ENCODE measurements at places on chromosomes 12 and 14. TPM values are rescaled to one million over a fixed set of nuclear protein-coding genes. Genes with fewer than 3 reads are reported as not detected.
A peak's percentile ranks its signal among the peaks of the same experiment; 100 is the strongest.

DNA sequence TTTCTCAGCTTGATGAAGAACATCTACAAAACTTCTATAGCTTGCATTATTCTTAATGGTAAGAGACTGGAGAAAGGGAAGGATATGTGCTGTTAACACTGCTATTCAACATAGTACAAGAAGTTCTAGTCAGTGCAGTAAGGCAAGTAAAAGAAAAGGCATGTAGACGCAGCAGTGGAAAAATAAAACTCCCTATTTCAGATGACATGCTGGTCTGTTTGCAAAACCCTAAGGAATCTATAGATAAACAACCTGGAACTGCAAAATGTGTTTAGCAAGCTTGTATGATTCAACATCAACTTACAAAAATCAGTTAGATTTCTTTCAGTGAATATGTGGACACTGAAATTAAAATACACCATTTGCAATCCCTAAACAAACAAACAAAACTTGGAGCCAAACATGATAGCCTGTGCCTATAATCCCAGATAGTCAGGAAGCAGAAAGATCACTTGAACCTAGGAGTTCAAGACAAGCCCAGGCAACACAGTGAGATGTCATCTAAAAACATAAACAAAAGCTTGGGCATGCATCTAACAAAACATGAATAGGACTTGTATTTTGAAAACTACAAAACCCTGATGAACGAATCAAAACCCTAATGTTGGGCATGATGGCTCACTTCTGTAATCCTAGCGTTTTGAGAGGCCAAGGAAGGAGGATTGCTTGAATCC, 293.6 kb upstream of the RGS6 start:
- no peak for DNase-seq

CCDC196 gene
- 66.6 TPM for polyA plus RNA-seq

- DNase-seq = no peak
These were observed 10.5 kb upstream of the ZDHHC22 start for GRCh38 chr14:77151918-77152588.

- DNase-seq = peak; percentile 37
These were observed 722.3 kb upstream of the FLRT2 start for GRCh38 chr14:84807673-84808072.

GRCh38 chr12:70317781-70318180, 48.3 kb upstream of the KCNMB4 start:
- DNase-seq = no peak

GRCh38 chr12:107393043-107393717, 292.4 kb upstream of the PWP1 start:
- no peak for DNase-seq

GRCh38 chr14:51738754-51739153, 87.0 kb downstream of the FRMD6 start:
- no peak for DNase-seq

DNA sequence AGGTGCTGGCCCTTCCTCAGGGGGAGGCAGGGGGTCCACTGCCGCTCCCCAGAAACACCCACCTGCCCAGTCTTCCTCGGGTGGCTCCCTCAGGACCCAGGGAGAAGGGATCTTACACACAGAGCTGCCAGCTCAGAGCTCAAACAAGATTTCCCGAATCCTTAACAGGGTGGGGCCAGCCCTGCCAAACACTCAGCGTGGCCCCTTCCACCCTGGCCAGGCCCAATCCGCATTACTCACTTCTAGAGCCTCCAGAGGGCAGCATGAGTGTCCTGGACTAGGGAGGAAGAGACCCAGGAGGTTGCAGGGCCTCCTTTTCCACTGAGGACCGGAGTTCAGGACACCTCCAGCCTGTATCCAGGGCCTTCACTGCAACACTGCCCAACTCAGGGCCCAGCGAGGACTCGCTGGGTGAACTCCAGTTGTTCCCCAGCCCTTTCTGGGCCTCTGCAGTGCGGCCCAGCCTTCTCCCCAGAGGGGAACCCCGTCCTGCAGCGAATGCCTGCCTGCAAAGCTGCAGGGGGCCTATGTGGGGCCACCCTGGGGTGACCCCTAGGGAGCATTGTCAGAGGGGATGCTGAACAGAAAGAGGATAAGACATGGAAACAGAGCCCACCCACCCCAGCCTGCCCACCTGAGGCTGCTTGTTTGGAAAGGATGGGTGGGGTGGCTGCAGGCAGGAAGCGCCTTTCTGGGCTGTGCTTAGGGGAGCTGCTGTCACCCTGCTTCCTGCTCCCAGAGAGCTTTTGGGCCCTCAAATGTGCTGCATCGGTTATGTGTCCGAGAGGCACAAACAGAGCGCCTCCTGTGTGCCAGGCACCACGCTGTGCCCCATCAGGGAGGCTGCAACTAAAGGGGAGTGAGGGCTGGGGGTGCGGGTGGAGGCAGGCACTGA, 43.8 kb downstream of the CCNK start:
- no peak for DNase-seq

DNA sequence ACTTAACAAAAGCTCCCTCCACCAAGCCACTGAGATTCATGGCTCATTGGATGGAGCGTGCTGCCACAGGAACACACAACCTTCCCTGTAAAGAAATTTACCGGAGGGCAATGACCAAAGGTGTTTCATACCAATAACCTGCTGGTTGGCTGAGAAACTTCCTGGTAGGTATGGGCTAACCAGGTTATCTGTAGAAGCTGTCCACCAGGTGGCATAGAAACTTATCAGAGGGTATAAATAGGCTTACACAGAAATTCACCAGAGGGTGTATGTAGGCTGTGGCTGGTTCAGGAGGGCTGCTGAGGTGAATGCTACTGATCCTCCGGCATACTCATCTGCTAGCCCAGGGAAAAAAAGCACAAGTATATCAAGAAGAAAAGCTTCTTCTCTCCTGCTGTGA, 27.1 kb upstream of the MTERF2 start:
- DNase-seq = no peak

DNA sequence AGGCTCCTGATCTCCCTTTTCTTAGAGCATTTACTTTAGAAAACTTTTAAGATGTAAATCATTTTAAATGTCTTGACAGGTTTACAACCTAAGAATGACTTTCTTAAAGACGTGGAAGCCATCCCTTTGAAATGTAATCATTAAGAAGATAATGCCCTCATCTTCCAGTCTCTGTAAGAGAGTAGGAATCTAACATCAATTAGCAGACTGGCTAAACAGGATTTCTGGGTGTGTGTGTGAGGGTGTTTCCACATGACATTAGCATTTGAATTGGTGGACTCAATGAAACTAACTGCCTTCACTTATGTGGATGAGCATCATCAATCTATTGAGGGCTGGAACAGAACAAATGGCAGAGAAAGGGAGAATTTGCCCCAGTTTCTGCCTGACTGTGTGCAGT, 329.5 kb downstream of the RPL10L start:
- DNase-seq = no peak

GRCh38 chr12:54935235-54935951, 49.2 kb downstream of the TESPA1 start:
- DNase-seq = no peak

GRCh38 chr14:56881181-56881580, 70.9 kb upstream of the OTX2 start:
- DNase-seq = no peak

GRCh38 chr12:119667577-119668323, at the start of gene PRKAB1:
PRKAB1 (plus strand) TSS chr12:119668133; CDS start chr12:119668245, 112 bp downstream.
- peak; percentile 98 for DNase-seq

ADGRD1 gene
- polyA plus RNA-seq = 27.2 TPM

- DNase-seq = no peak
These were observed 130.9 kb downstream of the SAMD4A start for GRCh38 chr14:54697803-54698202.

PIWIL1 gene
- 203 TPM for polyA plus RNA-seq

DNA sequence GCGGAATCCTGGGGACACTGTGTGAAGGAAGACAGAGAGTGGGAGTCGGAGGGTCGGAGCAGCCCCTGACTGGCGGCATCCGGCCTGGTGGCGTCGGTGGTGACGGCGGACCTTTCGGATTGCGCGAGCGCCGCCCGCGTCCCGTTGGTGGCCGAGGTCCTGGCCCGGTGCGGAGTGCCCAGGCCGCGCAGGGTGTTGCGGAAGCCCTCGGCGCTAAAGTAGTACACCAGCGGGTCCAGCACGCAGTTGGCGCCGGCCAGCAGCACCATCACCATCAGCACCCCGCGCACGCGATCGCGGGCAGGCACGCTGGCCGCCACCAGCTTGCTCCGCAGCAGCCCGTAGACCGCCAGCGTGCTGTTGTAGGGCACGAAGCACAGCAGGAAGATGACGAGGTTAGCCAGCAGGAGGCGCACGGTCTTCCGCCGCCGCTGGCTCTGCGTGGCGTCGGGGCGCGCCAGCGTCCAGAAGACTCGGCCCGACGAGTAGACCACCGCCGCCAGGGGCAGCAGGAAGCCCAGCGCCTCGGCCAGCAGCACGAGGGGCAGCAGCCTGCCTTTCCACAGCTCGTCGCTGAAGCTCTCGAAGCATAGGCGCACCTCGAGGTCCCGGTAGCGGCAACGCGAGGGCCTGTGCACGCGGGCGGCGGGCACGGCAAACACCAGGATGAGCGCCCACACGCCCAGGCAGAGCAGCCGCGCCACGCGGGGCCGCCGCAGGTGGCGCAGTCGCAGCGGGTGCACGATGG, 13.1 kb upstream of the CHD4 start:
- DNase-seq = peak; percentile 71

GRCh38 chr12:72081777-72082176, 143.1 kb downstream of the TPH2 start:
- DNase-seq = no peak

DNA sequence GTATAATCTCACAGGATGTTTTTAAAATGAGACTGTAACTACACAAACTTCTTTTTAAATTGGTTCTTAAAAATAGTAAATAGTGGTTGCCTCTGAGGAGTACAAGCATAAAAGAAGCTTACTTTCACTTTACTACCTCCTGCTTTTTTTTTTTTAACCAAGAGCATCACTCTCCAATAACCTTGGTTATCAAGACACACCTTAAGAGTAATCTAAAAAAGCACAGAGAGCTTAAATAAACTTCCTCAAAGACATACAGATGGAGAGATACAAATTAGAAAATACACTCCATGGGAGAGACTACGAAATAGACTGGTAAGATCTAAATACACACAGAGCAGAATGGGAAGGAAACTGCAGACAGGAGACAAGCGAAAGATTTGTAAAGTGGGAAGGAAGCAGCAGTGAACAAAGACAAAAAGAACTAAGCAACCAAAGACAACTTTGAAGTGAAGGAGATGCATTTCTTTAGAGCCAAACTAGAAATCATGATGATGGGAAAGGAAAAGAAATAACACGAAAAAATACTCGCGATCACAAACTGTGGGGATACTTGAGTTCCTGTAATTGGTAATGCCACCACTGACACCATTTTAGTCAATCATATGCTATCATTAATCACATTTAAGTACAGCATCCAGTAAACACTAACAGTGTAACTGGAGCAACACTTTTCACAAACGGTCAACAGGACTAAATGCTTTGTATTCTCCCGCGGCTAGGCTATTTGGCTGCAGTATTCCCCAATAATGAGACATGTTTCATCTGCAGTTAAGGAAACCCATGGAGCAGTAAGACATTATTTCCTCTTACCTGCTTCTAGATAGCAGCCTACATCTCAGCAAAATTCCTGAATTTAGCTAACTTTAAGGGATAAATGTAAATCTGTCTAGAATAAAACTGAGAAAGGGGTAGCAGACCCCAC, 8.2 kb downstream of the SINHCAF start:
- DNase-seq = no peak

DNA sequence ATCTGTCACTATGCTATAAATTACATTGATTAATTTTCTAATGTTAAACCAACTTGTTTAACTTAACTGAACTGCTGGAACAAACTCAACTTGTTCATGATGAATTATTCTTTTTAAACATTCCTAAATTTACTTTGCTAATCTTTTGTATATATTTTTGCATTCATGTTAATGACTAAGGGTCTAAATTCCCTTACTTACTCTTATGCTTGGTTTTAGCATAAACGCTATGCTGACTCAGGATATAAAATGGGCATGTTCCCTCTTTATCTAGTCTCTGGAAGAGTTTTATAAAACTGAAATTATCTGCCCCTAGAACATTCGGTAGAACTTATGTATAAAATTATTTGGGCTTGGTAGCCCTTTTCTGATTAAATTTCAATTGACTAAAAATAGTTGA, 342.8 kb upstream of the DIO2 start:
- DNase-seq = no peak

DNA sequence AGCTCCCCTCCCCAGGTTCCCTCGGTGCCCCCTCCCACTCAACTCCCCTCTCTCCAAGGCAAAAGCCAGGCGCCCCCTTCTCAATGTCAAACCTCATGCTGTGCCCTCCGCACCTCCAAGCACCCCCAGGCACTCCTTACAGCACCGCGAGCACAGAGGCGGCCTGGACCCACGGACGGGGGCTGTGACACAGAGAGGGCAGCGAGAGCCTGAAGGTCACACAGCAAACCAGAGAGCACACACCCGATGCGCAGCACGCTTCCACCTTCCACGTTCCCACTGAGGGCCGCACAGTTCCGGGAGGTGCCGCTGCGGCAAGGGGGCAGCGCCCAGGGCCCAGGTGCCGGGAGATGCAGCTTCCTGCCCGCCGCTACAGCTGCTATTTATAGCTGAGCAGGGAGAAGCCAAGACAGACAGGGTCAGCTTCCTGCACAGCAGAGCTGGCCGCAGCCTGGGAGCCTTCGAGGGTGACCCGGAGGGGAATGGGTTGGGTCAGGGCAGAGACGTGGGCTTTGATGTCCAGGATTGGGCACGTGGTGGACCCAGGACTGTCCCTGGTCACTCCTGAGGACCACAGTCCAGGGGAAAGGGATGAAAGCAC, 12.9 kb downstream of the NCOR2 start:
- DNase-seq = no peak

GRCh38 chr12:13834241-13834640, 147.2 kb downstream of the GRIN2B start:
- DNase-seq = no peak

DNA sequence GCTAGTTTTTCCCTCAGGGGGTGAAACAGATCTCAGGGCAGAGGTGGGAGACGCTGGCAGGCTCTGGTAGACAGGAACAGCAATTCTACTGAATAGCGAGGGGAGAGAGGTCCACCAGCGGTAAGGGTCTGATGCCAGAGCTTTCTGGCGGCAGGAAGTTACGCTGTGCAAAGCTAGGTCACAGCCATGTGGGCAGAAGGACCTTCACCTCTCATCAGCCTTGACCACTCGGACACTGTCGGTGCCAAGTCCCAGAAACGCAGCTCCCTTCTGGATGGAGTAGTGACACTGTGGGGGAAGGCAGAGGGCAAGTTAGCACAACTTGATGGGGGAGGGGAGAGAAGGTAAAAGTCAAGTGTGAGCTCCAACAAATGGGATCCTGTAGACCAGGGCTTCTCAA, 10.3 kb upstream of the ZNF740 start:
- no peak for DNase-seq

- no peak for DNase-seq
These were observed 120.0 kb downstream of the KCNA5 start for GRCh38 chr12:5163661-5164060.

- DNase-seq = no peak
These were observed 8.4 kb upstream of the MLEC start for GRCh38 chr12:120678572-120678971.

ATP2B1 gene
- polyA plus RNA-seq = 32.1 TPM

GRCh38 chr12:18261906-18262305, 588 bp downstream of the PIK3C2G start:
- DNase-seq = no peak

- DNase-seq = no peak
These were observed 83.5 kb downstream of the SLC25A47 start for GRCh38 chr14:100406505-100407131.
